ENCODE measurements at places on chromosomes 1 and 21. TPM values are rescaled to one million over a fixed set of nuclear protein-coding genes. Genes with fewer than 3 reads are reported as not detected.

DNA sequence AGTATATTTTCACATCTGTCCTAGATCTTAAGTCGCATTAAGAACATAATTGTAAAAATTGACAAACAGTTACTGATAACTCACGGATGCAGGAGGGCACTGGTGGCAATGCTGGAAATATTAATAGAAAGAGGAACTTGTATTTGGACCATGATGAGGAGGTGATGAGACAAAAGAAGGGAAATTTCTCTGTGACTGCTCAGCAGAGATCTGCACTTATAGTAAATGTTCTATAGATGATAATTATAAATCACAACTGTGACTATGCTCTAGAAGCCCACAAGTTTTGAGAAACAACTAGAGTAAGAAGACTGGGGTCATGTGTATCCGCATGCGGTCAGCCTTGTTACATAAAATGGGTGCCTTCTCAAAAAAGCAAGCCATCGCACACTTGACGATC lies 8.7 kb upstream of the DUSP12 start:
- no peak for DNase-seq

DNA sequence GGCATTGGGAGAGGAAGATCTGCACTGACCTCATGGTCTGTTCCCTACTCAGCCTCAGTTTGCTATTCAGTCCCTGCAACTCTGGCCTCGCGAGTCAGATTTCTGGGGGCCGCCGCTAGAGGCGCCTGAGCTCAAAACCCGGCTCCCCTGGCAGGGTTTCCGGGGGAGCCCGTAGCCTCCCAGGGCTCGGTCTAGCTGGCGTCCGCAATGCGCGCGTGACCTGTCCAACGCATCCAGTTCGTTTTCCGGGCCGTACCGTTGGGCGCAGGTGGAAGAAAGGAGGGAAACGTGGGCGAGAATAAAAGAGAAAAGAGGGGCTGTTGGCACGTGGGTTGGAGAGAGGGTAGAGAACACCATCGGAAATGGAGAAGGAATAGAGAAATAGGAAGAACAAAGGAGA lies at the start of gene ADAM30:
TSS of gene ADAM30 (minus strand) at position 213 of the 400 bp plus-strand sequence. CDS start at position 34, 179 bp downstream.
- no peak for DNase-seq

- no peak for DNase-seq
Observed at GRCh38 chr1:213154056-213154685, 103.1 kb downstream of the RPS6KC1 start.

DNA sequence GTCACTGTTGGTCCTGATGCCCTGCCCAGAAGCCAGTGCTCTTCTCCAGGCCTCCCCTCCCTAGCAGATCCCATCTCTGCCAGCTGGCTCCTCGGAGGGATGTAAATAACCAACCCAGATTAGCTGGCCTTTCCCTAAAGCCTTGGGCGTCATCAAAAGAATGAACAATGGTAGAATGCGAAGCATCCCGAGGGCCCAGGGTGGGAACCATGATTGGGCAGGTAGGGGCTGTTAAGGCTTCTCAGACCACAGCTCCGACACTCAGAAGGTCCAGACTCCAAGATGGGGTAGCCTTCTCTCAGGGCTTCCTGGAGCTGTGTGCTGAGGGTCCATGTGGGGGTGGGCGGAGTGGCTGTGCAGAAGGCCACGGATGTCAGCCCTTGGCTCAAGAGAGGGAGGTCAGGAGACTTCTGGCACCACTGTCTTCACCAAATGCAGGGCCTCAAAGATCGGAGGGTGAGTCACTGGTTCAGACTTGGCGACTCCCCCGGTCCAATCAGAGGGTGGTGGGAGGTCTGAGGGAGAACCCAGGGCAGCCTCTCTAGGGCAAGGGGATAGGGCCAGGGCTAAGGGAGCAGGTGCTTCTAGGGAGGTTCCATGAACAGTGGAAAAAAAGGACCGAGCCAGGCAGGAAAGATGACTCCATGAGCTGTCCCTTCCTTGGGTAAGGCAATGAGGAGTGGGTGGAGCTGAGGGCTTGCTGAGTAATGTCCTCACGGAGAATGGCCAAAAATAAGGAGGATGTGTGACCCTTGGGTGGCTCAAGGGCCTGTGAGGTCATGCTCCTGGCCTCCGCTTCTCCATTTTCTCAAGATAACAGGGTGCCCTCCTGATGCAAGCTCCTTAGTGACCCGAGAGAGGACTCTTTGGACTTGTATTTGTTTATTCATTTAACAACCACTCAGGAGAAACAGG lies 58.4 kb upstream of the EPS8L3 start:
- DNase-seq, result no peak

DNA sequence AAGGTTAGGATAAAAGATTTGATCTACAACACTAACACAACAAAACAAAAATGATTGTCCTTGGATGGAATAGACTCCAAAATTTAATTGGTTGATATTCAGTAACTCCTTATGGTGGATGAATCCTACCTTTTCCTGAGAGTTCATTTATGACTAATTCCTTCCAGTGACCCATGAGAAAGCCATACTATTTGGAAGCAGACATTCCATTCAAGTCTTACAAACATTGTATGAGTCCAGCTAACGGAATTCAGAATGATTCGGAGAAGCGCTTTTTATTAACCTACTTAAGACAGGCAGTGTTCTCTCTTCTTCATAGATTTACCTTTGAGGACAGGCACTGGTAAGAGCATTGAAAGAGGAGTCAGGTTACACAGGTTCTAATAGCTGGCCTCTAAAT lies 155.6 kb upstream of the ZNF648 start:
- DNase-seq, result no peak

- no peak for DNase-seq
Observed at GRCh38 chr1:107213225-107213624, 72.4 kb downstream of the NTNG1 start.

ZNF697 gene
- total RNA-seq, result 6.4 TPM

TFF3 gene
- 42.1 TPM for total RNA-seq

NEGR1 gene
- total RNA-seq, result 6.7 TPM

Measured in uterus (tissue), 4 donors.